ENCODE measurements at places on chromosomes 16 and 17.

- DNase-seq = no peak
Measured at GRCh38 chr16:69239851-69240250, 52.9 kb downstream of the SNTB2 start.

DNA sequence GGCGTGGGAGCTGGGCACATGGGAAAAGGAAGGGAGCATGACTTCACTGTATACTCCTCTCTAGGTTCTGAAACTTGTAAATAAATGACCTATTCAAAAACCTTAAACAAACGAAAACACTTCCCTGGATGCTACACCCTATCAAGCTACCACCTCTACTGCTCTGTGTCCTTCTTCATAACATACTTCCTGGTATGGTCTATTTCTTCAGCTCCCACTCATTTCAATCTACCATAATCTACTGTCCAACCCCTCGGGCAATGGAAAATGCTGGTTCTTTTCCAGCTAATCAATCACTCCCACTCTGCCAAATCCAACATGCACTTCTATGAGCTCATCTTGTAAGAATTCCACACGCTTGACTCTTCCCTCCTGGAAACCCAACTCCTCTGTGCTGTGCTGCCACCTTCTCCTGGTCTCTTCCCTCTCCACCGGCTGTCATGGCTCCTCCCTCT is 42.4 kb downstream of the AMFR start:
- peak; percentile 54 for DNase-seq

- no peak for DNase-seq
Measured at GRCh38 chr16:57828272-57829161, 26.2 kb upstream of the KIFC3 start.

DNA sequence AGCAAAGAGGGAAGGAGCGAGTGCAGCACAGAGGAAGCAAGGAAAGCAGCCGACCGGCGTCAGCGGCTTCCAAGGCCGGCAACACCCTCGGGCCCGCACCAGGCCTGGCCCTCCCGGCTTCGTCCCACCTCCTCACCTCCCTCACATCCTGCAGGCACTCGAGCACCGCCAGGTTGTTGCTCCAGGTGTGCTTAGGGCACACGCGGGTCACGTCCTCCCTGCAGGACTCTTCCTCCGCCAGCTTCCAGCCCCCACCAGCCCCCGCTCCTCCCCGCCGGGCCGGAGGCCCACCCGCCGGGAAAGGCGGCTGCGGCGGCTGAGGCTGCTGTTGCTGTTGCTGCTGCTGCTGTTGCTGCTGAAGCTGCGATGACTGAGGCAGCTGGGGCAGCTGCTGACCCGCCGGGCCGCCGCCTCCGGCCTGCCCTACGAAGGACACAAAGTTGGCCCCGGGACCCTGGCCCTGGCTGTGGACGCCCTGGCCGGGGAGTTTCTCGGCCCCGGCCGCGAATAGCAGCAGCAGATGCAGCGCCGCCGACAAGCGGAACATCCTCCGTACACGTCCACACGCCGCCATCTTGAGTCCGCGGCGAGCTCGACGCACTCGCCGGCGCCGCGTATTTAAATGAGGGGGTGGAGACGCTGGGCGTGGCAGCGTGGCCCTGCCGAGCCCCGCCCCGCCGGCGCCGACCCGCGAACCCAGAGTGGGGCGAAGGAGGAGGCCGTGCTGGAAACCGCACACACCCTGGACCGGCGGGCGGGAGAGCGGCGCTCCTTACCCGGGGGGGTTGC is at the start of gene GLG1:
Gene GLG1 (minus strand): TSS at position 594 of the 789 bp plus-strand sequence. CDS start 20 bp downstream, at position 574.
- DNase-seq = peak; percentile 95

DNA sequence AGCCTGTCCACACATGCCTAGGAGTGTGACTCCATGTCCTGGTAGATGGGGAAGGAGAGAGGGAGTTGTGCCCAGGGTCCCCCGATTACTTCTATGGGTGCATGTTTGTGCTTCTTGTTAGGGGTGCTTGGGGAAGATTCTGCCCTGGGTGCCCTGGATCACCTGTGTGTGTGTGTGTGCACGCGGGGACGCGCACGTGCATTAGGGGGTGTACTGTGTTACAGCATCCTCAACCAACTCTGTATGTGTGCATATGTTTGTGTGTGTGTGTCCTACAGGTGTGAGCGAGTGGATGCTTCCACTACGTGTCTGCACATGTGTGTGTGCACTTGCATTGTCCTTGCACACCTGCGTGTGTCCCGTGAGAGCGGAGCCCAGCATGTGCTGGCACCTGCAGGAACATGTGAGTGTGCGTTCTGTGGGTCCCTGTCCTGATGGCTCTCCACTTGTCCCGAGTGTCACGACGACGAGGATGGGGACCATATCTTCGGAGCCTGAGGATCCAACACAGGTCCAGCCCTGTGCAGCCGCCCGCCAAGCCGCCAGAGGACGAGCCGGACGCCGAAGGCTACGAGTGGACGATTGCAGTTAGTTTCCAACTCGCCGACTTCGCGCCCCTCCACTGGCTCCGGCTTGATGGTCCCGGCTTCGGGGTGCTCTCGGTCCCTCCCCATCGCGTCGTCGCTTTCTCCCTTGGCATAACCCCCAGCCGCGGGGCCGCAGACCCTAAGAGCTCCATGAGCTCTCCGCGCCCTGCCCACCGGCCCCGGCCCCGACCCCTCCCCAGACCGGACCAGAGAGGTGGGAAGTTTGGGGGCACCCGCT is 6.0 kb upstream of the TBC1D3B start:
- DNase-seq = no peak

DNA sequence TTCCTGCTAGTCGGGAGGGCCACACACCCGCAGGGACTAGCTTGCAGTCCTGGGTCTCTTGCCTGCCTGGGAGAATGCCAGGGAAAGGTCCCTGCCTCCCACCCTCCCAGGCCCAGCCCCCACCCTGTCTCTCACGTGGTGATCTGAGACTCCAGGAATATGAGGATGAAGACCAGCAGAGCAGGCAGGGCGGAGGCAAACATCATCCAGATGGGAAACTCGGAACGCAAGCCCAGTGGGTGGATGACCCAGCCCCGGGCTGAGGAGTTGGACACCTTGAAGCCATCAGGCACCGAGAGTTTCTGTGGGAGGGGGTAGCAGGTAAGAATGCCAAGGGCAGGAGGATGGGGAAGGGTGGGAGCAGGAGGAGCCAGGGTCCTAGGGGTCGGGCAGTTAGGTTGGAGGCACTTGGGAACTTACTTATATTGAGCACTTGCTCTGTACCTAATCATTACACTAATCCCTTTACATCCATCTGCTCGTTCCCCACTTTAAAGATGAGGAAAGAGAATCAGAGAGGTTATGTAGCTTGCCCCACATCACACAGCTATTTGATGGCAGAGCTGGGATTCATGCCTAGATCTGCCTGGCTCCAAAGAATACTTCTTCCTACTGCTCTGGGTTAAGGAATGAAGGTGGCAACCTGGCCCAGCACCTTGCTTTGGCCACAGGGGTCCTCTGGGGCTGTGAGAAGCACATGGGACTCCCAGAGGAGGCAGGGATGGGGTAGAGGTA is 13.4 kb downstream of the SLC4A1 start:
- no peak for DNase-seq

GRCh38 chr17:79465681-79466025 is 145.2 kb downstream of the RBFOX3 start:
- DNase-seq = no peak

DNA sequence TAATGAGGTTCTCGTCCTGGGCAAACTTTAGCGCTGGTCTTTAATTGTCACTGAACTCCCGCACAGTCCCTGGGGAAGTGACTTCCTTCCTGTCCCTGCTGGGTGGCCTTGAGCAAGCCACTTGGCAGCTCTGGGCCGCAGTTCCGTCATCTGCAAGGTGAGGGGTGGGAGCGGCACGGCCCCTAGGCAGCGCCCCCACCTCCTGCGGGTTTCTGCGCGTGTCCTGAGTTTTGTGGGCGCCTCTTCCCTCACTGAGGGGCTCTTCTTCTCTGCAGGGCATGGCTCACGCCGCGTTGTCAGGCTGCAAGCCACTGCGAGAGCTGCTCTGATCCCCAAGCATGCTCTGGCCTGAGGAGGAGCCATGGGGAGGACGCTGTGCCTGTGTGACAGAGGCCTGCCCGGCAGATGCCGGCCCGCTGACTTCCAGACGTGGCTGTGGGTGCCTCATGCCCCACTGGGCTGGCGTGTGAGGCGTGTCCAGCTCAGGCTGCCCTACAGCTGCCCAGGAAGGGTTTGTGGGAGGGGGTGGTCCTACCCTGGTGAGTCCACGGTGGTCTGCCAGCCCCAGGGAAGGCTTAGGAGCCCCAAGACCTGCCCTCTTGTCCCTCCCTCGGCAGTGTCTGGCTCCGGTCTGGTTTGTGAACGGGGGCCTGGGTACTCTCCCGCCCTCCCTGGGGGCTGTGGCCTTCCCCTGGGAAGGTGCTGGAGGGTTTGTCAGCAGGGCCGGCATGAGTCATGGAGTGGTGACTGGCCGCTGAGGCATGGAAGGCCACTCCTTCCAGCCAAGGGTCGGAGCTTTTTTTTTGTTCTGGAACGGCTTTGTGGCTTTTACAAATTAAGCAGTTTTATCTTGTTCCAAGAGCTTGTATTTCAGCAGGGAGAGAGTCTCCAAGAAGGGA is 182.0 kb downstream of the SEC14L1 start:
- DNase-seq = peak; percentile 95

- DNase-seq = no peak
Measured at GRCh38 chr17:60315650-60316049, 76.3 kb downstream of the USP32 start.

DNA sequence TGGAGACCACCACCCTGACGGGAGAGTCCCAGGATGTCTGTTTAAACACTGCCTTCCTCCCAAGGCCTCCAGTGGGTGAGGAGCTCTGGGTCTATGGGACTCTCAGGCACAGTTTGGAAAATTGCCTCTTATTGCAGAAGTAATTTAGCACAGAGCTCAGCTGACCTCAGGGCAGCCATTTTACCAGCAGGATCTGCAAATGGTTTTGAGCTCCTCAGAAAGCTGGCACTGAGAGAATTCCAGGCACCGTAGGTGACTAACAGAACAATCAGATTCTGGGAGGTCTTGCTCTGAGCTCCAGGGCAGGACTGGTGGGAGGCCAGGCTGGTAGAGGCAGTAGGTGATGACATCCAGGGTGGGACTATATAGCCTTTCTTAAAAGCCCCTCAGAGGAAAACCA is 17.3 kb upstream of the C16orf74 start:
- DNase-seq = no peak

DNA sequence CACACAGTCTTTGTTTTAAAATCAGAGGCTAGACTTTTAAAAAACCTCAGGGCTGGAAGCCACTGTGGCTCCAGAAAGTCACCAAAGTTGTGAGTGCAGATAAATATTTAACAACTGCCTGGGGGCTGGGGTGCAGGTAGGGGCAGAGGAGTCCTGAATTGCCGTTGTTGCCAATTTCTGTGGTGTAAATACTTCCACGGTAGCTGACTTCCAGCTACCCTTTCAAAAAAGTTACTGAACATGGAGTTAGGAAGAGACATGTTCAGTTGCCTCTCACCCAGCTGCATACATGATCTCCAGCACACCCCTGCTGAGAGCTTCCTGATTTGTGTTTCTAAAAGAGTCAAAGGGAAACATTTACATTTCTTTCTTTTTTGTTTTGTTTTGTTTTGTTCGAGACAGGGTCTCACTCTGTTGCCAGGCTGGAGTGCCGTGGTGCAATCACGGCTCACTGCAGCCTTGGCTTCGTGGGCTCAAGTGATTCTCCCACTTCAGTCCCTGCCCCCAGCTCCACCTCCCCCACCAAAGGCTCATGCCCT is 58.7 kb downstream of the PLXDC1 start:
- no peak for DNase-seq

DNA sequence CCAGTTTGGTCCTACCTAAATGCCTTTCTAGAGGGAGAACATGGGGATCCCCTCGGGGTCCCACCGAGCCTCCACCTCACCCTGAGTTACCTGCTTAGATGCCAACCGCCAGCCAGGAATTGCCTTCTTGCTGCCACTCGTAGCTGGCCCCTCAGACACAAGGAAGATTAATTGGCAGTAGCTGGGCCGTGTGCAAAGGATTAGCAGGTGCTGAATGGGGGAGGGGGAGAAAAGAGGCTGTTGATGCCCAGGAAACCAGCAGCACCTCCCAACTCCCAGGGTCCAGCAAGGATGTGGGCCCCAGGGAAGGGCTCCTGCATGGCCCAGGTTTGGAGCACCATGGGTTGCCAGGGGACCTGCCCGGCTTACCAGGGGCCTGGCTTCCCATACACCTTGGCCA is at the start of gene CNGB1:
Gene CNGB1 (minus strand): TSS at position 159 of the 400 bp plus-strand sequence. CDS start 3,842 bp downstream, outside the sequence.
- DNase-seq = no peak

DNA sequence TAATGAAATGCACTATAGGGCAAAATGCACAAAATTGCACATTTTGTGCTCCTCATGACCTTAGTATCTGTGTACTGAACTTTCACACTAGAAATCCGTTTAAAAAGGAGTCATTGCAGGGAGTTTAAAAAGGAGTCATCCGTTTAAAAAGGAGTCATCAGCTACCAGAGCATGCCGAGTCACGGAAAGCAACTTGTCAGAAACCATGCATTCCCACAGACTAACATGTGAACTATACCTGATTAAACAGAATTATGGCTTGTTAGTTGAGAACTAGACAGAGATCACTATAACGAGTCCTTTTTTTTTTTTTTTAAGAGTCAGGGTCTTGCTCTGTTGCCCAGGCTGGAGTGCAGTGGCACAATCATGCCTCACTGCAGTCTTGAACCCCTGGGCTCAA is 35.9 kb downstream of the SLC6A4 start:
- DNase-seq = no peak

- no peak for DNase-seq
Measured at GRCh38 chr16:49179714-49180330, 101.8 kb downstream of the CBLN1 start.

GRCh38 chr16:66298571-66299120 is 67.8 kb upstream of the CDH5 start:
- DNase-seq = no peak

DNA sequence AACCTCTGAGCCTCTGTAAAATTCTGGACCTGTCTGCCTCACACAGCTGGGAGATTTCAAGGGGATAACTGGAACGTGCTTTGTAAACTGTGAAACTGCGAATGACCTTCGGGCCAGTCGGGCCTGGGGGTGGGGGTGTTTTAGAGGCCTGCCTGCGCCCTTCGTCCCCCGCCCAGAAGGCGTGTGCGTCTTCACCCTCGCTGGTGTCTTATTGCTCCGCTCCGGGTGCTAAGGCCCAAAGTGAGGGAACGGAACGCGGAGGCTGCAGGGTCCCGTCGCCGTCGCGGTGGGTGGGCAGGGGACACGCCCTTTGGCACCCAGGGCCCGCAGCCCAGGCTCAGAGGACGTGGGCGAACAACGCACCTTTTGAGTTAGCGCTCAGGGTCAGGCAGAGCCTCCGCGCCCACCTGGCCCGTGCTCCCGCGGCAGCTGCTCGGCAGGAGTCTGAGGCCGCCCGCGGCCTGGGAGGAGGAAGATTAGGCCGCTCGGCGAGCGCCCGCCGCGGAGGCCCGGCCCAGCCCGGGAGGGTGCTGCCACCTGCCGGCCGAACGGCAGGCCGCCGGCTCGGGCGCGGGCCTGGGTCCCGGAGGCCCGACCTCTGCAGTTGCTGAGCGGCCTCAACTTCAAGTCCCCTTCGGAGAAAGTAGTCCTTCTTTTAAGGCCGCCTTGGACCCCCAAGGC is 29.7 kb downstream of the DCAKD start:
- peak; percentile 91 for DNase-seq
